Cerebellar nuclear complex (tissue), 1 donor: ENCODE measurements at places on chromosomes 16 and 17.

DNA sequence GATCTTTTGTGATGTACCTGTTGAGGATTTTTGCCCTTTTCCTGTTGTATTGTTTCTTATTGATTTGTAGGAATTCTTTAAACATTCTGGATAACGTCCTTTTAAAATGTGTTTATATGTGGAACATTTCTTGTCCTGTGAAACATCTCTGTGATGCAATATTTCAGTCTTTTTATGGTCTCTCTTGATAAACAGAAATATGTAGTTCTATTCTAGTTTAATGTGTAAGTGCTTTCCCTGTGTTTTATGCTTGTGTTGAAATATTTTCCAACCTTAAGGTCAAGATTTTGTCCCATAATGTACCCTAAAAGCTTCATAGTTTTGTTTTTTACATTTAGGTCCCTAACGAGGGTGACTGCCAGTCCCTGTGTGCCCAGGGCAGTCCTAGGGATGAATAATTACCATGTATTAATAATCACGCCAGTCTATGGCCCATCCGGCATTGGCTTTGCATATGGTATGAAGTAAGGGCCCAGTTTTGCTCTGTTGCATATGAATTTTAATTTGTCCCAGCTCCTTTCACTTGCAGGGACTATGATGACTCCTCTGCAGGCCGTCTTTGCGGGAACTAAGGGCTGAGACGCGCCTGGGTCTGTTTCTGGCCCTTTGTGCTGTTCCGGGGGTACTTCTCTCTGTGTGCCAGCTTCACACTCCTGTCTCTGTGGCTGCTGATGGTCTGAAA lies 44.2 kb downstream of the RPTOR start:
- no peak for DNase-seq

GRCh38 chr17:57313097-57313835 lies 56.9 kb downstream of the MSI2 start:
- DNase-seq = no peak

DNA sequence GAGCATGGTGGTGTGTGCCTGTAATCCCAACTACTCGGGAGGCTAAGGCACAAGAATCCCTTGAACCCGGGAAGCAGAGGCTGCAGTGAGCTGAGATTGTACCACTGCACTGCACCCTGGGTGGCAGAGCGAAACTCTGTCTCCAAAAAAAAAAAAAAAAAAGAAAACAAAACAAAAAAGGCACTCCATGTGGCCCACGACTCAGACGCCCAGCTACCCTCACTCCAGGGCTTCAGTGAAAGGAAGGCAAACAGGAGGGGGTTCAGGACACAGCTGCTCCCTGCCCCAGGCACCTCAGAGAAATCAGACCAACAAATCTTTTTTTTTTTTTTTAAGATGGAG lies 91.7 kb downstream of the LITAF start:
- DNase-seq = no peak

GRCh38 chr17:3557768-3558583 lies at the start of gene TRPV3:
Gene TRPV3, minus strand, starts transcription at chr17:3557812. Its CDS starts 2,962 bp downstream, at chr17:3554850.
- DNase-seq = no peak

- DNase-seq = no peak
These were observed 10.7 kb upstream of the MRPS23 start for GRCh38 chr17:57860414-57860999.

- DNase-seq = no peak
These were observed 6.4 kb upstream of the FOXJ1 start for GRCh38 chr17:76147211-76148014.

- DNase-seq = no peak
These were observed 26.3 kb downstream of the ZZEF1 start for GRCh38 chr17:4116516-4116915.

- DNase-seq = peak; percentile 6
These were observed 30.8 kb downstream of the CYB5D2 start for GRCh38 chr17:4173781-4174180.

- no peak for DNase-seq
These were observed 1.4 kb downstream of the PLD2 start for GRCh38 chr17:4808378-4808767.

- DNase-seq = no peak
These were observed 76.9 kb downstream of the RAI1 start for GRCh38 chr17:17757956-17758845.

- no peak for DNase-seq
These were observed 1410.9 kb upstream of the CDH8 start for GRCh38 chr16:63447121-63447520.

DNA sequence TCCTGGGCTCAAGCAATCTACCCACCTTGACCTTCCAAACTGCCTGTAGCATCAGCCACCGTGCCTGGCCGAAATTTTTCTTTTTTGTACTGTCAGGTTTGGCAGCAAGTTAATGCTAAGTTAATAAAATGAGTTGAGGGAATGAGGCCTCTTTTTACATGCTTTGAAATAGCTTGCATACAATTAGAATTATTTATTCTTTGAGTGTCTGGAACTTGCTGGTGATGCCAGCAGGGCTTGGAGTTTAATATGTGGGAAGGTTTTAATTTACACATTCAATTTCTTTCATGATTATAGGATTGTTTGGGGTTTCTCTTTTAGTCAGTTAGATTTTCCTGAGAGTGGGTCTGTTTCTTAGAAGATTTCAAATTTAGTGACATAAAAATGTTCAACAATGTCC lies 31.2 kb upstream of the MSI2 start:
- no peak for DNase-seq

GRCh38 chr17:1035546-1036170 lies 38.7 kb downstream of the TIMM22 start:
- DNase-seq = no peak

- DNase-seq = no peak
These were observed 94.0 kb downstream of the SKAP1 start for GRCh38 chr17:48335858-48336500.

DNA sequence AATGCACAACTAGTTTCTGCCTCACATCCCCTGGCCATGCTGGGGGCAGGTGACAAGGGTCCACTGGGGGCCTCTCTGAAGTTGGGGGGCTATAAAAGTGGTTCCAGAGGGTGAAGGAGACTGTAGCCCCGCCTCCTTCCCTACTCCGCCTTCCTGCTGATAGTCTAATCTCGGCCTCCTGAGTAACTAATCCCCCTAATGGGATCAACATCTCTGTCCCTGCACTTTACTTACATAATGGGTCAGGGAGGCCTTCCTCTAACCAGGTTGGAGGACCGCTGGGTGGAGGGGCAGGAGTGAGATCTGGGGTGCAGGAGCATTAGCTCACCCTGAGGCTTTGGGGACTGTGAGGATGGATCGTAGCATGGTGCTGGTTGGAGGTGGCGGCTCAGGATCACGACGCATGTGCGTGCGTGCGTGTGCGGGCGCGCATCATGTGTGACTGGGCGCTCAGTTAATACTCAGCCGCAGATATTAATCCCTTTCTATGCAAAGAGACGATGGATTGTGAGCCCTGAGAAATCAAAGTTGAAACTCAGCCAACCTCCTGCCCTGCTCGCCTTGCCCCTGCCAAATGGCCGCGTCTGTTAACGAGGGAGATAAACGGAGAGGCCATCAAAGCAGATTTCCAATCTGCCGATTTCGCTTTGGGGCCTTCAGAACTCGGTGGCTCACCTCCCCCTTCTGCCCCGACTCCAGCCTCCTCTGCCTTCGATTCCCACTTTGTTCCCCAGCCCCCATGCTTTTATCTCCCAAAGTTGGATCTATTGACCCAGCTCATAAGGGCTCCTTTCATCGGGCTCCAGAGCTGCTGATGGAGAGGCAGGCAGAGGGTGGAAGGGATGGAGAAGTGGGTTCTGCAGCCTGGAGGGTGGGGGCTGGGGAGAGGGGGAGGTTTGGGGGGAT lies 107.3 kb downstream of the SDK2 start:
- no peak for DNase-seq

GRCh38 chr17:71777048-71777640 lies 343.7 kb upstream of the SOX9 start:
- no peak for DNase-seq

- DNase-seq = no peak
These were observed 3.9 kb upstream of the WNT9B start for GRCh38 chr17:46847204-46848191.

DNA sequence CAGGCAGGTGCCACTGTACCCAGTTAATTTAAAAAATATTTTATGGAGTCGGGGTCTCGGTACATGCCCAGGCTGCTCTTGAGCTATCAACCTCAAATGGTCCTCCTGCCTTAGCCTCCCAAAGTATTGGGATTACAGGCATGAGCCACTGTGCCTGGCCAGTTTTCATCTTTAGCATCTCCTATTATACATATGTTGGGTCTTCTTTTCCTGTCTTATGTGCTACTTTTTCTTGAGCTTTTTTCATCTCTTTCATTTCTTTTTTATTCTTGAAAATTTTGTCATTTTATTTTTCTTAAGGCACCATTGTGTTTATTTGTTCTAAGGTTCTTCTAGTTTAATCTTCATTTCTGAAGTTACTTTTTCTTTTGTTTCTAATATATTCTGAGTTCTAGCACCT lies 20.7 kb downstream of the BANP start:
- no peak for DNase-seq

GRCh38 chr17:80312621-80313135 lies 52.0 kb downstream of the RNF213 start:
- DNase-seq = no peak

DNA sequence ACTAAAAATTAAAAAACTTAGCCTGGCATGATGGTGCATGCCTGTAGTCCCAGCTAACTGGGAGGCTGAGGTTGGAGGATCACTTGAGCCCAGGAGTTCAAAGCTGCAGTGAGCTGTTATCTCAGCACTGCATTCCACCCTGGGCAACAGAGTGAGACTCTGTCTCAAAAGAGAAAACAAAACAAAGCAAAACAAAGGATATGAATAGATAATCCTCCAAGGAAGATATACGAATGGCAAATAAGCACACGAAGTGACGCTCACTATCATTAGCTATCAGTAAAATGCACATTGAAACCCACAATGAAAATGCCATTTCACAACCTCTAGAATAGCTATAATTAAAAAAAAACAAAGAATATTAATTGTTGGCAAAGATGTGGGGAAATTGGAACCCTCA lies 386.2 kb upstream of the CCL2 start:
- no peak for DNase-seq

GRCh38 chr16:14608604-14609003 lies 21.5 kb downstream of the PARN start:
- DNase-seq = no peak

DNA sequence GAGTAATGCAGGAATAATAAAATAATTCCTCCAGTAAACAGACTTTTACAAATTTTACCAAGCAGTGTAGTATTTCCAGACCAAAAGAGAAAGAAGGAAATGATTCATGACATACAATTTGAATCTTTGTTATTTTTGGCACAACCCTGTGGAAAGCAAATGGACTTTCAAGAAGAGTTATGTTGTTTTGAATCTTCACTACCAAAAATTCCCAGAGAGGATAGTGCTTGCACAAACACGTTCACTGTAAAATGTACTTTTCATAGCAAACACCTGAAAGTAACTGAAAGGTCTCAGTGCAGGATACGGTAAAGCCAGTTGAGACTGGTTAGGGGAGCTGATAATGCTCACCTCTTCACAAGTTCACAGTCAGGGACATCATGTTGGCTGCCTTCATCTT lies 107.1 kb downstream of the USP22 start:
- no peak for DNase-seq

GRCh38 chr17:62916684-62917571 lies 49.1 kb upstream of the TANC2 start:
- DNase-seq = no peak

- no peak for DNase-seq
These were observed 9.2 kb downstream of the SYT17 start for GRCh38 chr16:19177111-19177739.

- DNase-seq = no peak
These were observed 35.5 kb downstream of the UBN1 start for GRCh38 chr16:4882633-4883285.

- no peak for DNase-seq
These were observed 34.5 kb downstream of the RNF213 start for GRCh38 chr17:80295146-80295545.

DNA sequence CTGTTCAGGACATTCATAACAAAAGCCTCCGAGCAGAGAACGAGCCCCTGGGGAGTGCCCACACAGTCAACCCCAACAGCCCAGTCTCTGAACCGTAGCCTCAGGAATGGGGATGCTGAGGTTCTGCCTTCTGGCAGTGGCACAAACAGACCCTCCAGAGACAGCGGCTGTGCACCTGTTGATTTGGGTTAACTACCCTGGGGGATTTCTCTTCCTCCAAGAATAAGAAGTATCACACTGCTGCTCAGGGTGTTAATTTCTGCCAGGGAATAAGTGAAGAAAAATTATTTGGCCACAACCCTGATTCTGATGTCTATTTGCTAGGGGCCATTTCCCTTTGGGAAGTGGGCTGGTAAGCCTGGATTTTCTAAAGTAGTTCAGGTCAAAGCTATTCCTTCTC lies 51.0 kb upstream of the PIRT start:
- DNase-seq = no peak

DNA sequence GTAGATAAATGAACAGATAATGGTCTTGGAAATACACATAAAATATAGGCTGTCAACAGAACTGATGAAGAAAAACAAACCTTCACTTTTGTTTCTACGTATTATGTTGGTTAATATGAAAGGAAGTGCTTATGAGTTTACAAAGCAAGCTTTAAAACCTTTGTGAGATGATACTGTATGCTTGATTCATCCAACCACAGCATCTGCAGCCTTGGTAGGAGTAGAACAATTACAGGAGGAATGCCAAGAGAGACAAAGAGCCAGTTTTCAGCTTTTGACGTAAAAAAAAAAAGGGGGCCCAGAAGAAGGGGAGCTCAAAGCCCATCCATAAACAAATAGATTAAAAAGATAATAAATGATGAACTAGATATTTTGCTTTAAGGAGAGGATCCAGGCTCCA lies 13.3 kb downstream of the FAM20A start:
- no peak for DNase-seq

- DNase-seq = no peak
These were observed 23.3 kb upstream of the CA10 start for GRCh38 chr17:52181782-52182181.

- DNase-seq = no peak
These were observed 184.1 kb upstream of the IRX5 start for GRCh38 chr16:54746596-54746995.

- DNase-seq = no peak
These were observed 270.6 kb downstream of the FTO start for GRCh38 chr16:53974484-53975080.

- no peak for DNase-seq
These were observed 112.5 kb upstream of the KCNJ16 start for GRCh38 chr17:69962436-69962995.

- no peak for DNase-seq
These were observed 716 bp downstream of the TK1 start for GRCh38 chr17:78185981-78186691.
